Germinal center (tissue), 1 donor: ENCODE measurements at places on chromosomes 3 and 15.

DNA sequence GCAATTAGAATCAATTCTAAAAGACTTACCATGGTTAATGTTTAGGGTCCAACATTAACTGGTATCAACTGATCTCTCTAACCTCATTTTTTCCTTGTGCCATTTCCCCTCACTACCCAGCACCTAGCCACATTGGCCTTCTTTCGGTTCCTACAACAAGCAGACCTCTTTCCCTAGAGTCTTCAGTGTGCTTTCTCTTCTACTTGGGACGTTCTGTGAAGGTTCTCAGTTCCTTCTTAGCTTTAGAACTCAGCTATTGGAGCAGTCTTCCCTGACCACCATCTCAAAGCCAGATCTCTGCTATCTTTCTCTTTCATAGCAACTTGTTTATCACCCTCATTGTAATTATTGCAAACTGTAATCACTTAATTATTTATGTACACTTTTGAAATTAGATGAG lies 31.5 kb upstream of the MINDY4B start:
- DNase-seq: no peak

DNA sequence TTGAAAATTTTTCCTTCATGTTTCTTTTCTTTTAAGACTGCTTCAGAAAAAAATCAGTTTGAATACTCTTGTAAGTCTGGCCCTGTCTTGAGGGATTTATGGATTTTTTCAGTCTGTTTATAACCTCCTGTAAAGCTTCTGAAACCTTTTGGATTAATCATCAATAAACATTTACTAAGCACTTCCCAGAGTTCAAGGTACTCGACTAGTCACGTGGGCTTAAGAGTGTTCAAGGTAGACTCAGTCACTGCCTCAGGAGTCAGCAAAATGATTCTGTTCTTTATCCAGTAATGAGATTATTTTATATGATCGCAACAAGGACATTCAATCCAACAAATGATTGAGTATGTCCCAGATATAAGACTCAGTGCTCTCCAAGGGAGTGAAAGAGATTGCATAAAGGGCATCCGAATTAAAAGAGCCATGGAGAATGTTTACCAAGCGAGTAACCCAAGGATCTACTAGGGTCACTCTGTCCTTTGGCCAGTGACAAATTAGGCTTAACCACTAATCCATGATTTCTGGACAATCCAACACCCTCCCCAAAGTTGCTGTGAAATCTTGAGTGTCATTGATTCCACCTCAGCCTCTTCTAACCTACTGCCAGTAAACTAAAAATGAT lies 726.6 kb upstream of the NAALADL2 start:
- DNase-seq: no peak

- DNase-seq: peak; percentile 11
These were observed 558 bp downstream of the DTWD1 start for GRCh38 chr15:49621401-49621811.

GRCh38 chr3:184659797-184660301 lies 52.0 kb downstream of the MAGEF1 start:
- DNase-seq: no peak

DNA sequence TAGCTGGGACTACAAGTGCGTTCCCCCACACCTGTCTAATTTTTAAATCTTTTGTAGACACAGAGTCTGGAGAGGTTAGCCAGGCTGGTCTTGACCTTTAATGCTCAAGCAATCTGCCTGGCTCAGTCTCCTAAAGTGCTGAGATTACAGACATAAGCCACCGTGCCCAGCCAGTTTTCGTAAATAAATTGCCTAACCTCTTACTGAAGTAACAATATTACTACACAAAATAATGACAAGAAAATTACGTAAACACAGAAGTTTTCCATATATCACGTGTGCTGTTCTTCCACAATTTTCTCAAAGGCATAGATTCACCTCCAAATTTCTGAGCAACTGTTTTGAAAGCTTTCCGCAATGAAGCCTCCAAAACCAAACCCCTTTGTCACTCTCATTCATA lies 58.1 kb upstream of the PROK2 start:
- no peak for DNase-seq

- no peak for DNase-seq
These were observed 15.1 kb upstream of the TOP2B start for GRCh38 chr3:25679642-25680302.

DNA sequence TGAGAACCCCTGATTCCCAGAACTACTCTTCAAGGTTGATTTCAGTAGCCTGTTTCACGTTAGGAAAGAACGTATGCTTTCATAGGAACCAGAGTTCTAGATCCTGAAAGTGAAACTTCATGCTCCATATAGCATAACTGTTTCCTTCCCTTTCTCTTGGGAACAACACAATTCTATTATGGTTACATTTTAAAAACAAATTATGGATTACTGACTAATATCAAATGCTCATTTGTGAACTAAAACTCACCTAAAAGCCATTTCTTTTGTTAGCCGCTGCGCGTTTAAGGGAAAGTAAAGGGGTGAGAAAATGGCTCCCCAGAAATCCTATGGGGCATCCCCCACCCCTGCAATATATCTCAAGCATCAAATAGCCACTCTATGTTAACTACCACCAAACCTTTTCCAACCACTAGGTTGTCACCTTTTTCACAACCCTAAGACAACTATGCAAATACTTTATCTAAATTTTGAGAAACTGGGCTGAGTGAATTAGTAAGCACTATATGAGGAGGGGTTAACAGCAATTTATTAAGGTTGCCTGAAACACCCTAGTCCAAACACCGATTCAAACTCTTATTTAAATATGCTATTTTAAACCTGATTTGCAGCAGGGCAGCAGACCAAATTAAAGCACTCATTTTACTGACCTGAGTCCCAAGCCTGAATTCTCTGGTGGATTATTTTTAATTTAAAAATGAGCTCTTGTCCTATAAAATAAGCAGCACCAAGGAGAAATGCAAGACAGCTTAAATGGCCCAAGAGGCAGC lies 2.4 kb downstream of the SIAH2 start:
- DNase-seq: no peak

DNA sequence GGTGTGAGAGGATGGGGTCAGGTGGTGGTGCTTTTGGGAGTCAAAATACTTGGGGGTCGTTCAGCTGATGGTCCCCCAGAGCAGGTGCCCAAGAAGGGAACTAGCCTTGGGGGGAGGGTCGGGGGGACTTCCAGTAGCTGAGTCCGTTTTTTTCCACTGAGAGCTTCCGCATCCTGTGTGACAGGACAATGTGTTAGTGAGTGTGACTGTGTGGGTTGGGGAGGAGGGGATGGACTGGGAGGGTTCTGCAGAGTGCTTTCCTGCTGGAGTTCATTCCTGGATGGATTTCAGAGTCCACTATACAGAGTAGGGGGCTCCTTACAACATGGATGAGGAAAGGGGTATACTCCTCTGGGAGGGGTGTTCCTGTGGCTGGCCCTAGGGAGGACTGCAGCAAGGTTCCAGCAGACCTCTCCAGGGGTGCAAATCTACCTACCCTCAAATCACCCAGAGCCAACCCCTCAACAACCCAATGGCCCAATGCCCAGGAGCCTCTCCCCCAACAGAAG lies 601 bp upstream of the HYAL2 start:
- DNase-seq: no peak

- no peak for DNase-seq
These were observed 35.6 kb upstream of the PPP4R2 start for GRCh38 chr3:72960812-72961518.

DNA sequence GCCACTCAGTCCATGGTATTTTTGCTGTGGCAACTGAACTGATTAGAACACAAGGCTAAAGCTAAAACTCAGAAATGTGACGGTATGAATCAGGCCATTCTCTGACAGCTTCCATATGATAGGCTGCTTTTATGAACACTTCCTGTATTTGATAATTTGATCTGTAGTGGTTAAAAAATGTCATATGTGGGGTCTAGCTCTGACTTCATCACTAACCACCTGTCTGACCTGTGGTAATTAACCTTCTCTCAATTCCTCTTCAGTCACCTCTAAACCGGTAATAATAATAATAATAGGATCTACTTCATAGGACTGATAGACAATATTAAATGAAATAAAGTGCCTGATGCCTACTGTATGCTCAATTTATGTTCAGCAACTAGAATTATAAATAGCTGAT lies 223.2 kb downstream of the MBNL1 start:
- no peak for DNase-seq

DNA sequence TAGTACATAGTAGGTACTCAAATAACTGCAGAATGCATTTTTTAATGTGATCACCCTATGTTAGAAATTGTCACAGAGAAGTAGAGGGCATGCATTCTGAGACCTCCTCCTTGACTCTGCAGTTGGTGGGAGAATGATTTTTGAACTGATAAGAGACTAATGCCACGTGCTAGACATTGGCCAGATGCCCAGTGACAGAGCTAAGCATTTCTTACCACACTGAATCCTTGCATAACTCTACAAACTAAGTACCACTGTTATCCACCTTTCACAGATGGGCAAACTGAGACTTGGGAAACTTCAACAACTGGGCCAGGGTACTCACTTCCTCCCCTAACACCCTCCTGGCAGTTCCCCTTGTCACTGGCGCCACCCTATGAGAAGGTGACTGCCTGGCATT lies 33.5 kb upstream of the SPATA12 start:
- no peak for DNase-seq

DNA sequence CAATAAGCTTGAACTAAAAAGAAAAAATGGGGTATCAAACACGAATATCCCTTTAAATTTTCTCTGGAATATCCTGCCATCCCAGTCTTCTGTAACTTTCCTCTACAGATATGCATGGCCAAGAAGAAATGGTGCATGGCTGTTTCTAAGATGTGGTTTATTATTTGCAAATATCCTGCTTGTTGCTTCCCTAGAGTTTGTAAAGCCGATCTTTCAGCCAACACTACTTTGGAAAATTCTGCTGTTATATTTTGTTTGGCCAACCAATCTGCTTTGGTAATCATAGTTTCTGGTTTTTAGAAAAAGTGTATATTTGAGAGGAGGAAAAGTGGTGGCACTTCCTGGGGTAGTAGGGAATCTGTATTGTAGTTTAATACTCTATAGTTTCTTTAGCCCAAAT lies 13.9 kb downstream of the PHLDB2 start:
- no peak for DNase-seq

DNA sequence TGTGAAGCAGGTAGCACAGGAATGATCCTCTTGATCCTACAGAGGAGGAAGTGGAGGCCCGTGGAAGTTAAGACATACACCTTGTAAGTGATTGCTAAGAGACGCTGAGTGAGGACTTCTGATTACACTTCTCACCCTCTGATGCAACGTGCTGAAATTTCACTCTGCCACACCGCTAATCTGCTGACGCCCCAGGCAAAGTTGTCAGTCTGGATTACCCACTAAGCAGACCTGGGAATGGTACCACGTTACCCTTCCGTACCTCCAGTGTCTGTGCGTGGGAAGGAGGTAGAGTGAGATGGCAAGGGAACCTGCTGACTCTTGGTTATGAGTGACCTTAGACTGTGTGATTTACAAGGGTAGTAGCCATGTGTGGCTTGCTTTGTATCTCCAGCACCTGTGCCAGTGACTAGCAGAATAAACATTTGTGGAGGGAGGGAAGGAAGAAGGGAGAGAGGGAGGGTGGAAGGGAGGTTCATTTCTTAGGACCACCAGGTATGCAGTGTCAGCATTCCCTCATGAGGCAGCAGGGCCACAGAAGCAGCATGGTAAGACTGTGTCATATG lies 115.0 kb downstream of the ALDH1A2 start:
- no peak for DNase-seq

- no peak for DNase-seq
These were observed 108.3 kb upstream of the FRMD4B start for GRCh38 chr3:69494185-69494584.

DNA sequence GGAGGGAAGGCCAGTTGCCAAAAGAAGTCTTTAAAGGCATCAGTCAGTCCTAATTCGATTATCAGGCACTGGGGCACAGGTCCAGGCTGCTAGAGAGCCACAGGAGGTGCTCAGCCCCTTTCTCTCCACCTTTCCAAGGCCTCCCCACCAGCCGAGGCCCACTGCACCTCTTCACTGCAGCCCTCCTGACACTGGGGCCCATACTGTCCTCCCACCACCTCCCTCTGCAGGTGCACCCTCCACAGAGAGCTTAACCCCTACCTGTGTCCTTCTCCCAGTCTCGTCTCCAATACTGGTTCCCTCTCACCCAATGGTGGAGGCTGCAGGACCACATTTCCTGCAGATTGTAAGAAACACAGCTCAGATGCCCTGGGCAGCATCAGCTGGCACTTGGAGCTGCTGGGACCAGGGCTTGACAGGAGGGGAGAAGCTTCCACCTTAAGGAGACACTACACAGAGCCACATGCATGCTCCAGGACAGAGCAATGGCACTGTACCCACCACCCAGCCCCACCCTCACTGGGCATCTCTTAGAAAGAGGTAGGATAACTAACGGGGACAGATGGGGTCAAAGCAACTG lies 81.6 kb upstream of the PRR20G start:
- DNase-seq: no peak

DNA sequence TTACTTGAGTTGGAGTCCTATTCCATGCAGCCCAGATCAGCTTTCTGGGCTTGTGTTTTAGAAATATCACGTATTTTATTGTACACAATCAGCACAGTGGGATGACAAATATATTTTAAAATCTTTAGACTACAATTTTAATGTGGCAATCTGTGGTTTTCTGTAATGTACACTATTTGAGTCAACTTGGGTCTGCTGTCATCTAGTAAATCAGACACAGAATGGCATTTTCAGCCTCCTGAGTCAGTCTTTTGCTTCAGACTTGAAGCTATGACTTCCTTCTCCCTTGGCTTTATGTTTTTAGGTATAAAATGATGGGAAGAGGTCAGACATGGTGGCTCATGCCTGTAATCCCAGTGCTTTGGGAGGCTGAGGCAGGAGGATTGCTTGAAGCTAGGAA lies 232.1 kb downstream of the NECTIN3 start:
- no peak for DNase-seq

DNA sequence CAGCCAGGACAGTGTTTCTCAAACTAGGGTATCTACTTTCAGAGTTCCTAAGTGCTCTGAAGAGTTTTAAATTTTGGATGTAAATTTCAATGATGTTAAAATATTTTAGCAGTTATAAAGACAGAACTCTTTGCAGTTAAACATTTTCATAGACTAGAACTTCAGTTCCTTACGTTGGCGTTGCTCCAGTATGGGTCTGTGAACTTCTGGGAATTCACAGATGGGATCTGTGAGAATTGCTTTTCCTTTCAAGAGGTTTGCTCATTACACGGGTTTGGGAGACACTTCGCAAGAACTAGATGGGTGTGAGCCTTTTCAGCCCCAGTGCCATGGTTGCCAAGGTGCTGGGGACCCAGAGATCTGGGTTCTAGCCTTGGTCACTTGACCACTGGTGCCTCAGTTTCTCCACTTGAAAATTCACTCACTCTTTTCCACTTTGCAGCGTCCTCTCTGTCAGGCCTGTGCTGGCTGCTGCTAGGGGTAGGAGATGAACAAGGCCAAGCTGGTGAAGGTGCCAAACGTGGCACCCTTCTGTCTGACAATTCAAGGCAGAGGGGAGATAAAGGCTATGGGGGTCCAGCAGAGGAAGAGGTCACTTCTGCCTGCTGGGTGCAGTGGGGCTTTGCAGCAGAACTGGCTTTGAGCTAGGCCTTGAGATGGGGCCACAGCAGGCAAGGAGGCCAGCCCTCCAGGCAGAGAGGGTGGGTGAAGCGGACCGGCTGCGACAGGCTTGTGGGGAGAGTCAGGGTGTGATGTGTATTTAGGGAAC lies 48.1 kb downstream of the EPHB3 start:
- DNase-seq: no peak
